ENCODE measurements at places on chromosomes 16 and 17.

DNA sequence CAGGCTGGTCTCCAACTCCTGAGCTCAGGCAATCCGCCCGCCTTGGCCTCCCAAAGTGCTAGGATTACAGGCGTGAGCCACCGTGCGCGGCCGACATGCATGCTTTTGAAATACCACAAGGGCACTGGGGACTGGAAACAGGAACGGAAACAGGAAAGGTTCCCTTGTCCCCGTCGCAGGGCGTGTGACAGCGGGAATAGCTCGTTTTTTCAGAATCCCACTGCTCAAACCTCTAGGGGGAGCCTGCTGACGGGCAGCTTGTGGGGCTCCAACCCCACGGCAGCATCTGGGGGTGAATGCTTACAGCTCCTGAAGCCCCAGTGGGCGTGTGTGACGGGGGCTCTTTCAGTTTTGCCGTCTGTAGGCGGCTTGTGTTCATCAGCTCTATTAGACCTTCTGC, 18.8 kb upstream of the ASGR2 start:
- DNase-seq = no peak

DNA sequence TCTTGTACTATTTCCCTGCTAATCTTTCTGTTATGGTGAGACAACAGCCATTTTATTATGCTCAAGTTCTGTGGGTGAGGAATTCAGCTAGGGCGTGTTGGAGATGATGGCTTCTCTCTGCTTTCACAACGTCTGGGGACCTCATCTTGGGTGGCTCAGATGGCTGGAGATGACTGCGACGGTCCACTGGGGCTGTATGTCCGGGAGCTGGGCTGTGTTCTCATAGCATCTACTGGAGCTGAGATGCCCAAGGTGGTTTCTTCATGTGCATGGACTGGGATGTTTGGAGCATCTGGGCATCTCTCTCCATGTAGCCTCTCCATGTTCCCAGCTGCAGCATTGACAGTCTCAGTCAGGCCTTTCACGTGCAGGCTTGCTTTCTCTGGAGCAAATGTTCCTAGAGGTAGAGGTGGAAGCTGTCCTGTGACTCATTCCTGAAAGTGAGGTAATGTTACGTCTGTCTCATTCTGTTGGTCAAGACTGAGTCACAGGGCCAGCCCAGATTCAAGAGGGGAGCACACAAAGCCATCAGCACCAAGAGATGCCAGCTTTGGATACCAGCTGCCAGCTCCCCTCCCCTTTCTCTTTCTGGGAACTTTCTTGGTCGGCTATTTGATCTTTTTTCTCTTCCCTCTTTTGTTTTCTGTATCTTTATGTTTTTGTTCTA, 96.2 kb downstream of the RAP1GAP2 start:
- no peak for DNase-seq

GRCh38 chr16:65745201-65745708, 621.2 kb upstream of the CDH5 start:
- DNase-seq = no peak

- DNase-seq = no peak
These were observed 879 bp downstream of the SOCS1 start for GRCh38 chr16:11254913-11255736.

DNA sequence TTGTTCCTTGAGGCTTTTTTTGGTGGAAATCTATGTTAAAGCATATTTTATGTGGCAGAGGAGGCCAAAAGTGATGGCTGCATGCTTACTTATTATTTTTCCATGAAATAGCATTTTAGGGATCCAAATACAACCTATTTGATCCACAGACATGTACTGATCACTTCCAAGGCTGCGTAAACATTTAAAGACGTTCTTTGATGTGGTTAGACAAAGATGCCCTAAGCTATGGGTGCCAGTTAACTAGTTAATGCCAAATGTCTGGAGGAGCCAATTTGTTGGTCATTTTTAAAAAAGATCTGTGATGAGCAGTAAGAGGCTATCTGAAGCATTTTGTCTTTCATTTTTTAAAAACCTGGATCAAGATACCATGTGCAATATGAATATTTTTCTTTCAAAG, 17.3 kb upstream of the PRKCA start:
- no peak for DNase-seq

GRCh38 chr17:1830288-1830687, 483 bp downstream of the RPA1 start:
- peak; percentile 48 for DNase-seq

DNA sequence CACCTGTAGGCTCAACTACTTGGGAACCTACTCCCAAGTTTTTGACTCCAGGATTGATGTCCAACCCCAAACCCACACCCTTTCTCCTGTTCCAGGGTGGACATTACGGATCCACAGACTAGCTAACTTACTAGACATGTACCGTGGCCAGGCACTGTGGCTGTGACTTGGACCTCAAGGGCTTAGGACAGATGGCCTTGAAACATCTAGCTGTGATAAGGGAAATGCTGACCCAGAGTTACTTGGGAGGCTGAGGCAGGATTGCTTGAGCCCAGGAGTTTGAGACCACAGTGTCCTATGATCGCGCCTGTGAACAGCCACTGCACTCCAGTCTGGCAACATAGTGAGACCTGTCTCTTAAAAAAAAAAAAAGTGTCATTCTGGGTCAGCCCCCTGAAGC, 4.2 kb downstream of the STARD3 start:
- no peak for DNase-seq

- no peak for DNase-seq
These were observed 84.8 kb downstream of the MRM1 start for GRCh38 chr17:36686123-36686669.

- DNase-seq = no peak
These were observed 6.1 kb downstream of the ABR start for GRCh38 chr17:1173432-1174262.

GRCh38 chr16:65196420-65197075, 74.7 kb upstream of the CDH11 start:
- DNase-seq = no peak

GRCh38 chr17:81511804-81512561, 616 bp downstream of the ACTG1 start:
- DNase-seq = no peak

GRCh38 chr16:55487048-55487803, 8.2 kb downstream of the MMP2 start:
- DNase-seq = no peak

GRCh38 chr17:77933777-77934398, 24.6 kb upstream of the TNRC6C start:
- no peak for DNase-seq

DNA sequence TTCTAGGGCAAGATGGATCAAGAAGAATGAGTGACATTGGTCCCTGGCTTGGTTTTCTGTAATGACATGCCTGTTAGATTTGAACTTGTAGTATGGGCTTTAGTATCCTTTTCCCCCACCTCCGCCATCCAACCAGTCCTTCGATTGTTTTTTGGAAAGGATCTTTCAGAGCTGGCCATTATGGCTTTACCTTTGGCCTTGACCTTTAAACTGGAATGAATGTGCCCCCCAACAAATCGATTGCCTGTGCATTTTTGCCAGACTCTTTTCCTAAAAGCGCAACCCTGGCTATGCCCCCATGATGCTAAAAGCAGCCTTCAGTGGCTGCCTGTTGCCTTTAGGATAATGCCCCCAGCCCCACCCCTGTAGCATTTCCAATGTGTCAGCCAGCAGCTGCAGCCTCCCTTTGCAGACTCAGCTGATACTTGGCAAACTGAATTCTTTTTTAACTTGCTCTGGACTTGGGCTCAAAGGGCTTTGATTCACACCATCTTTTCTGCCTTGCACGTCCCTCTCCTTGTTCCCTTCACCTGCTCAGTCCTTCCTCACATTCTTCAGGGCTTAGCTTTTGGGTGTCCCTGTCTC, 4.0 kb downstream of the GPRC5C start:
- DNase-seq = peak; percentile 28

GRCh38 chr17:10266296-10266876, 68.0 kb upstream of the GAS7 start:
- no peak for DNase-seq

DNA sequence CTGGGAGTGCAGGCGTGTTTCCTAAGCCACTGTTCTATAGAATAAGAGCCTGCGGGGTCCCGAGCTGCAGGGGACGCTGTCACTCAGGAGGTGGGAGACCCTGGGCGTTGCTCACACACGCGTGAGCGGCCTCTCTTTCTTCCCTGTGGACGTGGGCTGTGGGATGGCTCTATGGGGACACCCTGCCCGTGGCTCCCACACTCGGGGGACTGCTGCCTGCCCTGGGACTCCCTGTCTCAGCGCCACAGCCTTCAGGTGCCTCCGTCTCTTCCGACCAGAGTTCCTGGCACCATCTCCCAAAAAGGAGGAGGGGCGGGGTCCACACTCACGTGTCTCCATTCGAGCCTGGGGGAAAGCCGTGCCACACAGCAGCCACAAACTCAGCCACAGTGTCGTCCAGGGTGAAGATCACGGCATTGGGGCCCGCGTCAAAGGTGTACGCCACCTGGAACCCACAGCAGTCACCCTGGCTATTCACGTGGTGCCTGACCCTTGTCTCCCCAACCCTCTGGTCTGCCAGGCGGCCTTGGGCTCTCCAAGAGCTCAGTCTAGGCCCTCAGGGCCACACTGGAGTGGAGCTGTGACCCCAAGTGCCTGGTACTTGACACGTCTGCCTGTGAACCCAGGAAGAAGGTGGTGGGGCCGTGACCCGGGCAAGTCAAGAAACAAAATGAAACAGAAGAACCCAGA, 3.7 kb upstream of the CYBA start:
- DNase-seq = no peak

- no peak for DNase-seq
These were observed 1.0 kb upstream of the TTYH2 start for GRCh38 chr17:74212209-74212912.

DNA sequence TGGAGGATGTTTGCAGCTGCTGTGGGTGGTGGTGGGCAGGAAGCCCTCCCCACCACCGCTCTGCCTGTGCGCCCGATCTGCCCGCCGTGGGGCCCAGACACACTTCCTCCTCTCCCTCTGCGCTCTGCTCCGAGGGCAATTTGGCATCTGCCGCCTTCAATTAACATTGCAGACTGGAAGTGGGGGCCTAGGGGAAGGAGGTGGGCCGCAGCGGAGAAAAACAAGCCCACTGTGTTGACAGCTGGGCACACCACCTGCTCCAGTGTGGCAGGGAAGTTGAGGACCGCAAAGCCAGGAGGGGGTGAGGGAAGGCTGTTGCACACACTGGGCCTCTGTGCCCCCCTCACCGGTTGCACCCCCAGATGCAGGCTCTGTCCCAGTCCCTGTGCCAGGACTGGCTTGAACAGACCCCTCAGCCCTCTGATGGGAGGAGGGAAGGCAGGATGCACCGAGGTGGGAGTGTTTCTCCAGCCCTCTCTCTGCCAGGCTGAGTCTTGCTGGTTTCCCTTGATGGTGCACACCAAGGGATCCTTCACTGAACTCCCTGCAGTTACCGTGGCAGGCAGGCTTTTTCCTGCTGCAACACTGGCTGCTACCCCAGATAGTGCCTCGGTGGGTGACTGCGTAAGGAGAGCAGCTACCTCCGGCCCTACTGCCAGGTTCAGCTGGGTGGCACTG, 72.8 kb upstream of the MED9 start:
- no peak for DNase-seq

DNA sequence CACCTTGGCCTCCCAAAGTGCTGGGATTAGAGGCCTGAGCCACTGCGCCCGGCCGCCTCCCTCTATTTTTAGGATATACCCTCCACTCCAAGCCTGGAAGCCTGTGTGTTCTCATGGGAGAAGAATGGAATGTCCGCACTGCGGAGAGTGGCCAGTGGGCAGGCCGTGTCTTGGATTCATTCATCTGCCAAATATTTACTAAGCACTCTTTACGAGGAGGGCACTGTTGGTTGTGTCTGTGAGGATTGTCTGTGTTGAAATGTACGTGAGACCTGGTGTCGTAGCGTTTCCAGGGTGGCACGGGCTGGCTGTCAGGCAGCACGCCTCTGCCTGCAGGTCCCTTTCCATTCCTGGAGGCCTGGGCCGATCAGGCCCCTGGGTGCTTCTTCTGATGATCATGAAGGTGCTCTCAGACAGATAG, 19.2 kb downstream of the PGS1 start:
- no peak for DNase-seq

DNA sequence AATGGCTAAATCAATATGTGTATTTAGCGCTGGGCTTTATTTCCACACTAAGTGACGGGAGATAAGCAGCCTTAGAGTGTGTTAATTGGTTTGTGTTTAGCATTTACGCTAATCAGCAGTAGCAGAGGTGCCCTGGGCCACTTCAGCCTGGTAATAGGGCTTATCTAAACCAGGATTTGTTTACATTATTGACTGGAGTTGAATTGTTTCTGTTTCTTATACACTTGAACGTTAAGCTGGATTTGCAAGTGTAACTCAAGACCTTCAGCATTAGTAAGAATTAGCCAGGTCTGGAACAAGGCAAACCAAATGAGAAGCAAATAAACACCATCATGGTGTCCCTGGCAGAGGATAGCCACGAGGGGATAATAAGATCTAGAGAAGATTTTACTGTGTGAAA, 313.6 kb downstream of the HS3ST4 start:
- DNase-seq = no peak

DNA sequence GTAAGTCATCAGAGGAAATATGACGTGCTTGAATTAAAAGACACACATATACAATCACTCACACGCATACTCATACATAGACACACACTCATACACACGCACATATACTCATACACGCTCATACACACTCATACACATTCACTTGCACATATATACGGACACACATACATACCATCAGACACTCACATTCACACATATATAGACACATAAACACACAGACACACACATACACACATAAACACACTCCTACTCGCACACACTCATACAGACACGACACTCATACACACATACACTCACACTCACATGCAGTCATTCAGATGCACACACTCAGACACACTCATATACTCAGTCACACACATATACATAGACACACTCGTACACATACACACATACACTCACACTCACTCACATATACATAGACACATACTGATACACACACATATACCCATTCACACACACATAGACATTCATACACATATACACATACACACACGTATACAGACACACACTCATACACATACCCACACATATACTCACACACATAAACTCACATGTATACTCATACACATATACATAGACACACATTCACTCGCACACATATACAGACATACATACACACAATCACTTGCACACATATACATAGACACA, 24.9 kb upstream of the NUDT16L1 start:
- no peak for DNase-seq

DNA sequence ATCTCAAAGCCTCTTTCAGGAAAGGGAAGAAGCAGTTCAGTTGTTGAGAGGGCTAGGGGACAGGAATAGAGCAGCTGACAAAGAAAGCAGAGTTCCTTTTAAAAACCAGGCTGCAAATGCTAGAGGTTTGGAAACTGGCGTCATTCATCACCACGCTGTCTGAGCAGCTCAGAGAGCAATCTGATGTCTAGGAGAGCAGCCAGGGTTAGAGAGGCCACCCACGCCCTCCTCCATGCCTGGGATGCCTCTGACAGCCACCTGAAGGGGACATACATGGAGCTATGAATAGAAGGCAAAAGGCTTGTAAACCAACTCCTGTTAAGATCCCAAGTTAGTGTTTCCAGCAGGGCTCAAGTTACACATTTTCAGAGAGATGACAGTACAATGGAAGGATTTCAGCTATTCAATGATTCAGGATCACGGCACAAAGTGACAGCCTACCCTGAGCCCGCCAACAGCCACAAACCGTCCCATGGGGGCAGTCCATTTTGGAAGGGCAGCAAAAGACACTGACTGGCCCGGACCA, 12.4 kb downstream of the RAB5C start:
- DNase-seq = no peak

- DNase-seq = no peak
These were observed 675.7 kb downstream of the WWOX start for GRCh38 chr16:78775161-78775561.
